ENCODE measurements at places on chromosomes 7 and 10.

DNA sequence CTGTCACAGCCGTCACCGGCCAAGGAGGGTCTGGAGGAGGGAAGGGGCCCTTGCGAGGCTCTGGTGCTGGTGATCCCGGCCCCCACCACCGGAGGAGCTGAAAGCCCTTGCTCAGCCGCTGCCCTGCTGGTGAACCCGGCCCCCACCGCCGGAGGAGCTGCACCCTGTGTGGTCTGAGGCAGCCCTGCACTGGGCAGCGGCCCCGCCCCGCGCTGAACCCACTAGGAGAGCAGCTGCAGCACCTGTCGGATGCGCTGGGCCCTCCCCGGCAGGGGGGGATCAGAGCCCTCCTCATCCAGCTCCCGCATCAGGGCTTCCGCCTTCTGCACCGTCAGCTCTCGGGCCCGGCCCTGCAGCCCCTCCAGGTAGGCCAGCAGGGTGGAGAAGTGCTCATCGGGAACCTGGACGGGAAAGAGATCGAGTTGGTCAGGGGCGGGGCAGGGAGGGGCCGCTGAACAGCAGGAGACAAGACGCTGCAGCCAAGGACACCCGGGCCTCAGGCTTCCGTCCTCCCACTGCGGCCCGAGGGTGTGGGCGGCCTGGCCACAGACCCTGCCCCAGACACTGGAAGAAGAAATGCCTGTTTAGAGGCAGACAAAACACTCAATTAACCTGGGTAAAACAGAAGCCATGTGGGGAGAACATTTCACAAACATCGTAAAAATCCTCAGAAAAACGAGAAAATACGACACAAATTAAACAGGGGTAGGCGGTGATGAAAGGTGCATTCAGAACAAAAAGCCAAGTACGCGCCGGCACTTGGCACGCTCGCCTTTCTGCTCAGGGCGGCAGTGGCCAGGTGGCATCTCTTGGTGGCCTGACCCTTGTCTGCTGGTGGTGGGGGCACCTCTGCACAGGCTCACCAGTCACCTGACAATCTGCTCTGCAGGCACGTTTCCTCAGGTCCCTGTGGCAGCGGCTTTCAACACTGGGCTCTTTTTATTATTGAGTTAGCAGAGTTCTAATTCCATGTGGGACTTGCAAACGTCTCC lies 14.7 kb downstream of the CYP2W1 start:
- DNase-seq, result no peak

DNA sequence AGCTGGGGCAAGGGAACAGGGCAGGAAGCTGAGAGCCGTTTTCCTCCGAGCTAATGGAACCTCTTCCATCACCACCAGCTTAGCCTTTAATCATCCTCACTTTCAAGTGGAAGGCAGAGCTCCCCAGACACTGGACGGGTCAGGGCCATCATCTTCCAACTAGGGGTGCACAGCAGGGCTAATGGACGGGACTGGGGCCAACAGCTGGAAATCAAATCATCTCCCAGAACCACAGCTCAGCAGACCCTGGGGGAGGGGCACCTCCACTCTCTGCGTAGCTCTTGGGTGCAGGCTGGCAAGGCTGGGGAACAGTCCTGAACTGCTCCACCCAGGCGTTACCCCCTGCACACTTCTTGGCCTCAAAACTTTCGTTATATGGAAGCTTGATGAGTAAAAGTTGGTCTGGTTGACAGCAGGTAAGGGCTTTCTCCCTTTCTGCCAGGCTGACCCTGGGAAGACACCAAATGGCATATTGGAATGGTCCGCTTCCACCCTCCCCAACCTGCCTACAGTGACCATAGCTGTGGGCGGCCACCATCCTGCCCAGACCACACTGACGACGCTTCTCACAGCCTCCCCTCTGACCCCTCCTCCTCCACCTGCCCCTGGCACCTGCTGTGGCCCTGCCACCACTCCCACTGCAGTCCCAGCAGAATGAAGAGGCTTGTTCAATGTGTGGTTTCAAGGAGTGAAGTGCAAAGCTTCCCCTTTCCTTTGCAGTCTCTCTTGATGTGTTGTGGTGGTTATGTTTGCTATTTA lies 51.7 kb upstream of the RET start:
- no peak for DNase-seq

DNA sequence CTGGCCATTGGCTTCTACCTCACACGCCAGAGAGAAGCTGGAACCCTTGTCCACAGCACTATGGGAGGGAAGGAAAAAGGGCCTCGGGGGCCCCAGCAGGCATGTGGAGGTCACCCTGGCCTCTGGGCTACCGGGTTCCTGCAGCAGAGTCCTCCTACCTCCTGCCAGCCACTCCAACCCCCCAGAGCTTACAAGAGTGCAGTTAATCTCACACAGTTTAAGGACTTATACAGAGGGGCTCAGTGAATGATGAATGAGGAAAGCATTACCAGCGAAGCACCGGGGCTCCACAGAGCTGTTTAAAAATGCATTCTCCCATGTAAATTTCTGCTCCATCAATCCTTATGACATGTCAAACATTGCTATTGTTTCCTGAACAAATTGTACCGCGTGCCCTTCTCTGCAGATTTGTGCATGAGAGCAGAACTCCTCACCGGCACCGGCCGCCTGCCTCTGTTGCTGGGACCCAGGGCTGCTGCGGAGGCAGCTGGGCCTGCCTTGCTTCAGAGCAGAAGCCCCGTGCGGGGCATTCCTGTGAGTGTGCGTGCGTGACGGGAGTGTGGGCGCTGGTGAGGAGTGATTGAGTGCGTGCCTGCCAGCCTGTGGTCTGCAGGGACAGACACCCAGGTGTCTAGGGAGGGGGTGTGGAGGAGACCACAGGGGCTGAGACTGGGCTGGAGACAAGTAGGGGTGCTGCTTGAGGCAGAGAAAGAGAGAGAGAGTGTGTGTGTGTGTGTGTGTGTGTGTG lies 52.8 kb downstream of the C10orf105 start:
- no peak for DNase-seq

GRCh38 chr7:77838929-77839491 lies 40.4 kb downstream of the PHTF2 start:
- no peak for DNase-seq

GRCh38 chr7:48255046-48255445 lies 83.8 kb downstream of the ABCA13 start:
- peak; percentile 86 for DNase-seq

DNA sequence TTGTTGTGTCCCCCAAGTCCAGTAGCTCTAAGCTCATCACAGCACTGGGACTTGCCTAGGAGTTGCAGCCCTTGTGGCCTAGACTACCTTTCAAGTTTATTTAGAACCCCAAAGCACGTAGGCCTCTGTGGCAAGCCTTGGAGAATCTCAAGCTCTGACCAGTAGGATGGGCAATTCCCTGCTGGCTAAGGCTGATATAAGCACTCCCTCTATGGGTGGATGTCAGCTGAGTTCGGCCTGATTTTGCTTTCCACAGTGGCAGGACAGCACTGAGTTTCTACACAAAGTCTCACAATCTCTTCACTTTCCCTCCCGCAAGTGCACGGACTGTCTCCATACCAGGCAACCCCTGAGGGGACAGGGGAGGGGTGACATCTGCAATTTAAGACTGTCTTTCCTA lies 886.4 kb upstream of the LRRN3 start:
- peak; percentile 4 for DNase-seq

DNA sequence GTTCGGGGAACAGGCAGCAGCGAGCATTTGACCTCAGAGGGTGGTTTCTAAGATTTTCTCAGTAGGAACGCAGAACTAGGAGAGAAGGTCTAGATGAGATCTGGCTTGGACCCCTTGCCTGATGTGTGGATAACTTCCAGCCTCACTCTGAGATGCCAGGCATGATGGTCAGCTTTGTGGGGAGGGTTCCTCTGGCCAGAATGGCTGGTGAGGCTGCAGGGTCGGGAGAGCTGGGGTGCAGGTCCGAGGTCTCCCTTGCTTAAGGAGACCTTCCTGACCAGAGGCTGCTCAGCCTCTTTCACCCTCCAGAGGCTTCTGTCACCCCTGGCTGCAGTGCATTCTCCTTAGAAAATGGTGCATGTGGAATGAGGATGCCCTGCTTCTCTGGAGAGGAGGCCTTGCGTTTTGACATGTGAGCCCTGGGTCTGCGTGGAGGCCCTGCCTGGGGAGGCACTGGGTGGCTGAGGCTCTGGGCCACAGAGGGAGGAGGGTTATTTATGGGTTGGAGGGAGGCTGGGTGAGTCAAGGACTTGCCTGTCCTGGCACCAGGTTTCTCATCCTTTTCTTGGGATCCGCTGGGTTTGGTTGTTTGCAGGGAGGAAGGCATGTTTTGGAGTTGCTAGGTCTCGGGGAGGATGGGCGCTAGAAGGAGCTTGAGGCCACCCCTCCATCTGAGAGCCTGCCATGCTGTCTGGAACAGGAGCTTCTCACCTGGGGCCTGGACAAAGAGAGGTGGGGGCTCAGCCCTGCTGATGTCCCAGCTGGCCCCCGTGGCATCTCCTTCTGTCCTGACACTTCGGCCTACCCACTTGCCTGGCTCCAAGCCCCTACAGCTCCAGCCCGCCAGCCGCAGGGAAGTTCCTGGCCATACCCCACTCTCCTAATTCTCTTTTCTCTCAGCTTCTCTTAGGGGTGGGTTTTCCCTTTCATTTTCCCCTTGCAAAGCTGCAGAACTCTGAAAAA lies 3.9 kb downstream of the FAM241B start:
- no peak for DNase-seq

- DNase-seq, result no peak
These were observed 38.0 kb downstream of the FOXI2 start for GRCh38 chr10:127774766-127775559.

DNA sequence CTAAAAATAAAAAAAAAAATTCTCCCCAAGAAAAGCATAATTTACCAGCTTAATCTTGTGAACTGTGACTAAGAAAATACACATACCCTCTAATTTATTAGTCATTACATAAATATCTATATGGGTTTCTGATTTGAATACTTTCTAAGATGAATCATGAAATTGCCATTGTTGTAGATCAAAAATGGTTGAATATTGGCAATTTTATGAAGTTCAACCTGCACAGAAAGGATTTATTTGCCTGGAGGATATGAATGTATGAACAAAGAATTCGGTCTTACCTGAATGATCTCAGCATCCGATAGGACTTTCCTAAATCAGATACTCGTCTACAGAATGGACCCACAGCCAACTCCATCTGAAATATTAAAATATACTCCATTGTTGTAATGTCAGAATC lies 61.5 kb downstream of the HBP1 start:
- peak; percentile 53 for DNase-seq

DNA sequence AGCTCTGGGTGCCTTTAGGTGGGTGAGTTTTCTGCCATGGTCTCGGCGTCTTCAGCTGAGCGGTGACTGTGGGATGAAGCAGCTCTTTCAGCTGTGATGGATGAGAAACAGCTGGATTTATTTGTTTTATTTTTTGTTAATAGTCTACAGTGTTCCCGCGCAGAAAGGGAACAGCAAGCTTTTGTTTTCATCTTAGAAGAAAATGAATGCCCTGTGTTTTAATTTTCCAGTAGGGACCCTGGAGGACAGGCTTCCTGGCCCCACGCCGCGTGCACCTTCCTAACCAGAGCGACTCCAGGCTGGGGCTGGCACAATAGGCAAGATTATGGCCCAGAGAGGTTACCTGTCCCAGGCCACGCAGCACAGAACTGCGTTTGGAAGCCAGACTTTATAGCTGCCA lies 57.6 kb downstream of the GTF2IRD1 start:
- peak; percentile 13 for DNase-seq

DNA sequence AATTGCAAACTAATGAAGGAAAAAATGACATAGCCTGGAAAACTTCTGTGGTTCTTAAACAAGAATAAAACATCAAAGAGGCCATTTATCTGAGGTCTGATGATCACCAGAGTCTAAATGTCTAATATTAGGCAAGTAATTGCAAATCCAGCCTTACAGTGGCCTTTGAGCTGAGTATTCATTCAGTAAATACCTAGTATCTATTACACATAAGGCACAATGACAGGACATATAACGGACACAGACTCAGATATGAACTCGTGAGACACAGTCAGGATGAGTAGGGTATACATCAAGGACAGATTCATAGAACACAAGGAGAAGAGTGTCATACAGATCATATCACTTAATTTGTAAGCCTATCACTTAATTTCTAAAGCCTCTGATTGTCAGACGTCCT lies 16.8 kb downstream of the GPAM start:
- no peak for DNase-seq

DNA sequence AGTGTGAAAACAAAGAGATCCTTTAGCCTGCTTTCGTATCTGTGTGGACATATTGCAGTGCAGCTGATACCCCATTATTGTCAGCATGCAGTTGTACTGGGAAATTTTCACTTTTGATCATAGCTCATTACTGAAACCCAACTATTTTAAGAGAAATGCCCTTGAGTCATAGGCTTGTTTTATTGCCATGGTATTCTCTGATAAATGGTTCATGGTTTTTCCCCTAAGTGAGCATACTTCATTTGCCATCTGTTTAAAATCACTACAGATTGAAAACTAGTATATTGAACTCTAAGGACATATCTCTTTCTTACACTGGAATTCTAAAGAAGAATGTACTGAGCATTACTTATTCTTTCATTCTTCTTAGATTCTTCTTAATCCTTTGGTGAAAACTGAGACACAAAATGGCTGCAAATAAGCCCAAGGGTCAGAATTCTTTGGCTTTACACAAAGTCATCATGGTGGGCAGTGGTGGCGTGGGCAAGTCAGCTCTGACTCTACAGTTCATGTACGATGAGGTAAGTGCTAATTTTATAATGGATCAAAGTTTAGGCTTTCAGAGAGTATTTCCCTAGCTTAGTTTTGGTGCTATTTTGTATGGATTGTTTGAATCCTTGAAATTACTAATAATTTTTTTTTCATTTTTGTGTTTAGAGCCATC lies 63.0 kb downstream of the RALA start:
- peak; percentile 47 for DNase-seq

DNA sequence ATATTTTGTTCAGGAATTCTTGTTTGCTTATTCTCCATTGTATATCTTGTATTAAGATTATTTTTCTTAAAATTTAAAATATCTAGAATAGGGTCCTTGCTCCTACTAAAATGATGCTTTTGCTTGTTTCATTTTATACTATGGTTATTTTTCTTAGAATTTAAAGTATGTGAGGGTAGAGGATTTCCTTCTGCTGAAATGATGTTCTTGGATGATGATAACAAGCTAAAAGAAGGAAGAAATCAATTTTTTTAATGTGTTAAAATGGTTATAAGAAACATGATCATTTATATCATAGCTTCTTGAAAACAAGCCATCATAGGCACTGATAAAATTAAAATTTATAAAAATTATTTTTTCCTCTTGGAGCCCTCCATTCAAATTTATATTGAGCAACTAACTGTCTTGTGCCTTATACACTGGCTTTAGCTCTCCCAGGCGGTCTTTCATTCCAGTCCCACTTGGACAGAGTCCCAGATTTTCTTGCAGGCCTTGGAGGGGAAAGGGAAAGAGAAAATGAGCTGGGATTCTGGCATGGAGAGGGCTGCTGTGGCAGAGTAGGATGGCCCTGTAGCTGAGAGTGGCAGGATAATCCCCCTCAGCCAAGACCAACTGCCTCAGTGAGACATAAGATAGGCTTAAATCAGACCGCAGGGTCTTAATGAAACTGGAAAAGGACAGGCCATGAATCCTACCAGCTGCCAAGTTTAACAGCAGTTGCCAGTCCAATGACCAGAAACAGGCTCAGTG lies 60.2 kb downstream of the DNAJB9 start:
- peak; percentile 6 for DNase-seq

Measured in IMR-90 (cell line).